ENCODE measurements at places on chromosomes 4 and X. TPM values are rescaled to one million over a fixed set of nuclear protein-coding genes. Genes with fewer than 3 reads are reported as not detected.

DNA sequence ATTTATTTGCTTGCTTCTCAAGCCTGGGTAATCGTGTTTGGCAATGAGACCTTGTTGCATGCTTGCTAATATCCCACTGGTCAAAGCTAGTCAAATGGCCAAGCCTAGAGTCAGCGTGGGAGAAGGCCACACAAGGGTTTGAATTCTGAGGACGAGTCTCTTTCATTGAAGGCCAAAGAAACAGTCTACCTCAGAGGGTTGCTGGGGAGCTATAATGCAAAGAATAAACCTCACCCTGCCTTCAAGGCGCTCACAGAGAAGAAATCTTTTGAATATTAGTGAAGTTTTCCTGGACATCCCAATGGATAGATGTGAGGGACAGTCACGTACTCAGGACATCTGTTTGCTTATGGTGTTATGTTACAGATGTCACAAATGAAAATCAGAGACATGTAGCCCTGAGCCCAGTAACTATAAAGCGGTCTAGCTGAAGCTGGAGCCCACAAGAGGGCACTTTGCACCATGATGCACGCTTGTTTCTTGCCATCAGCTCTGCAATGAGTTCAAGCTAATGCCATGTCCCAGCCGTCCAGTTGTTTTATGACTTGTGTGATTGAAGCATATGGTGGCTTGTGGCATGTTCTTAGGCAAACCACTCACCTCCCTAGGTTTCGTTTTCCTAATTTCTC is 1.1 kb upstream of the TLR3 start:
- H3K27ac ChIP-seq: no peak overlapping the region
- no peaks in the 10 kb centered on the region for H3K4me1 ChIP-seq
- peak; percentile 88 for DNase-seq
- no peaks in the 10 kb centered on the region for H3K36me3 ChIP-seq
- no peak overlapping the region for H3K4me3 ChIP-seq

DNA sequence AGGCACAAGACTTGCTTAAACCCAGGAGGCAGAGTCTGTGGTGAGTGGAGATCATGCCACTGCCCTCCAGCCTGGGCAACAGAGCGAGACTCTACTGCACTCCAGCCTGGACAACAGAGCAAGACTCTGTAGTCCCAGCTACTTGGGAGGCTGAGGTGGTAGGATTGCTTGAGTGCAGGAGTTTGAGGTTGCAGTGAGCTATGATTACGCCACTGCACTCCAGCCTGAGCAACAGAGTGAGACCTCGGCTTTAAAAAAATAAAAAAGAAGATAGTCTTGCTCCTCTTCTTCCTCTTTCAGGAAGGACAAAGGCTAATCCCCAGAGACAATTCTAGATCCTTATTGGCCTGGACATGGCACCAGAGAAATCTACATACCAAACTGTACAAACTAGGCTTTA is 5.7 kb upstream of the PPEF2 start:
- no peaks in the 10 kb centered on the region for H3K27me3 ChIP-seq
- no peaks in the 10 kb centered on the region for H3K4me1 ChIP-seq
- H3K36me3 ChIP-seq: no peaks in the 10 kb centered on the region

The TNMD gene
- total RNA-seq: not detected

The XKRX gene
- 6.9 TPM for total RNA-seq

The NUDT10 gene
- total RNA-seq: 5.9 TPM

The HELT gene
- total RNA-seq: not detected

GRCh38 chrX:85992811-85993229 is 54.5 kb downstream of the CHM start:
- no peak for DNase-seq
- no peaks in the 10 kb centered on the region for H3K27me3 ChIP-seq
- no peaks in the 10 kb centered on the region for H3K36me3 ChIP-seq
- no peak overlapping the region for H3K27ac ChIP-seq
- no peak overlapping the region for H3K4me3 ChIP-seq

The HPSE gene
- total RNA-seq: 8.3 TPM

GRCh38 chrX:55697381-55697780 is 20.2 kb upstream of the RRAGB start:
- no peaks in the 10 kb centered on the region for H3K4me1 ChIP-seq
- H3K27me3 ChIP-seq: no peaks in the 10 kb centered on the region
- H3K4me3 ChIP-seq: no peak overlapping the region
- no peaks in the 10 kb centered on the region for H3K36me3 ChIP-seq
- DNase-seq: no peak
- H3K27ac ChIP-seq: no peak overlapping the region

The EDA gene
- total RNA-seq: 7.9 TPM

Measured in lung (tissue), 17 donors.